Vagina (tissue), 2 donors: ENCODE measurements at places on chromosomes 1 and 21.

DNA sequence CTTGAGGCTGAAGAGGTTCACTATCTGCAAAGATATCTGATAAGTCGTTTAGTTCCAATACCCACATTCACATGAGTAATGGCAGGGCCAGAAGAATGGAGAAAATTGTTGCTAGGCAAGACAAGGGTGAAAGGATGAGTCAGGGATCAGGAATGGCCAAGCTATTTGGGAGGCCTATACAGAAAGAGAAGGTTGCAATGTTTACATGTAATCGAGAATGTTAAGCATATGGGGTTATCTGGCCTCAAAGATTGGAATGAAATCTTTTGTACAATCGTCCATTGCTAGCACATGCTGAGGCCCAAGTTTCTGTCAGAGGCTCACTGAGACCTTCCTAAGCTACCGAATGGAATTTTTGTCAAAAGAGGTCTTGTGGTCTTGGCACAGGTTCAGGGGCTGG lies 299.9 kb upstream of the PLD5 start:
- H3K27me3 ChIP-seq = no peaks in the 10 kb centered on the region
- H3K27ac ChIP-seq = no peak overlapping the region
- H3K4me1 ChIP-seq = no peaks in the 10 kb centered on the region
- H3K36me3 ChIP-seq = no peaks in the 10 kb centered on the region
- no peak overlapping the region for H3K4me3 ChIP-seq

DNA sequence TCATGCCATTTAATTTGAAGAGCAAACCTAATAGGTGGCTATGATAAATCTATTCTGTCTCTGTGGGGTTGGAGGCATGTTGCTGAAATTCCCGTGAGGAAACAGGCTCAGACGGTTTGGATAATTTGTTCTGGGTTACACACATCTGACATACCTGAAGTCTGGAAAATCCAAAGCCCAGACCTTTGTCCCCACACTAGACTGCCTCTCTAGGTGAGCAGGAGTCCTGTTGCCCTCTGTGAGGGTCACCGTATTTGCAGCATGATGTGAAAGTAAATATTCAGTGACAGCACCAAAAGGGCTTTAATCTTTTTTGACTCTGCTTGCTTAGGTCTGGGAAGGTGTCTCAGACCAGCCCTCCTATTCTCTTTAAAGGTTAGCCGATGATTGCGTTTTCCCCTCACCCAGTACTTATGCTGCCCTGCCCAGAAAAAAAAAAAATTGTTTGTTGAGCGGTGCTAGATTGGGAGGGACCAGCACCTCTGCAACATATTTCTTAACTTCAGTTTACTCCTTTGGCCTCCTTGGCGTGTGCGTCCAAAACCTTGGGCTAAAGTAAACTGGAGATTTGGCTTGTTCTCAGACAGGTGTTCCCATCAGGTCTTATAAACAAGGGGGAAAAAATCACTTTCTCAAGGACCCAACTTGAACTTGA lies 67.0 kb downstream of the CACHD1 start:
- no peak overlapping the region for H3K4me3 ChIP-seq
- H3K36me3 ChIP-seq = no peaks in the 10 kb centered on the region
- peaks cover 64% of the 10 kb centered on the region for H3K4me1 ChIP-seq
- no peak overlapping the region for H3K27ac ChIP-seq

- DNase-seq = no peak
- no peaks in the 10 kb centered on the region for H3K27me3 ChIP-seq
- H3K36me3 ChIP-seq = no peaks in the 10 kb centered on the region
These were observed 89.7 kb downstream of the TNNI3K start for GRCh38 chr1:74324684-74325448.

- no peak overlapping the region for H3K27ac ChIP-seq
- H3K4me3 ChIP-seq = no peak overlapping the region
- H3K27me3 ChIP-seq = no peaks in the 10 kb centered on the region
These were observed 113.1 kb downstream of the FGGY start for GRCh38 chr1:59409986-59410385.

GRCh38 chr21:35399706-35400105 lies 350.6 kb upstream of the RUNX1 start:
- H3K27me3 ChIP-seq = no peaks in the 10 kb centered on the region
- no peaks in the 10 kb centered on the region for H3K4me1 ChIP-seq
- H3K27ac ChIP-seq = no peak overlapping the region
- no peak overlapping the region for H3K4me3 ChIP-seq
- DNase-seq = no peak
